ENCODE measurements at places on chromosomes 3 and 15.

GRCh38 chr3:182046166-182046764, 334.5 kb downstream of the SOX2 start:
- DNase-seq, result no peak

DNA sequence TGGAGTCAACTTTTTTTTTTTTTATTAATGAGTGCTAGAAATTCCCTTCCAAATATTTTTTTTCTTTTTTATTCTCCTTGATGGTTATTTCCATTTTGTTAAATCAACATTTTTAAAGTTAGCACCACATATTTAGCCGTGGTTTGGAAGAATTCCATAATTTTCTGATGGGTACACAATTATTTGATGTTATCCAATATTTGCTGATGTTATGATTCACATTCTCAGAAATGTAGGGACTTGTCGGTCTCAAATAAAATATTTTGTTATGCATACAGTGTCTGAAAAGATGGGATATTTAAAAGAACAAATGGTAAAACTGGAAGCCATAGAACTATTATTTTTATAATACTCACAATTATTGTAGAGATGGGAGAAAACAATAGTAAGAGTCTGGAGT, 911.5 kb upstream of the GBE1 start:
- no peak for DNase-seq

DNA sequence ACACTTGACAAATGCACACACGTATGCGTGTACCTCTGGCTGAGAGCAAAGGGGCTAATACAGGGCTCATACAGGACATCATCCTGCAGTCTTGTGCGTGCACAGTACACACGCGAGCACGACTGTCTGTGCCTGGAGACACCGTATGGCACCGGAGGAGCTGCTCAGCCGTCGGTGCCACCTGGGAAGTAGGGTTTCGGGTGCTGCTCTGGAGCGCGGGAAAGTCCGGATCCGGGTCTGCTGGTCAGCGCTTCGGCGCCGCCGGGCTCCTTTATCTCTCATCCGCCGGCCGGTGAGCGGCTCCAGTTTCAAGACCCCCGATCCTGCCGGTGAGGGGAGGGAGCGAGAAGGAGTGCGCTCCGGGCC, 9.3 kb downstream of the FOXL2 start:
- no peak for DNase-seq

DNA sequence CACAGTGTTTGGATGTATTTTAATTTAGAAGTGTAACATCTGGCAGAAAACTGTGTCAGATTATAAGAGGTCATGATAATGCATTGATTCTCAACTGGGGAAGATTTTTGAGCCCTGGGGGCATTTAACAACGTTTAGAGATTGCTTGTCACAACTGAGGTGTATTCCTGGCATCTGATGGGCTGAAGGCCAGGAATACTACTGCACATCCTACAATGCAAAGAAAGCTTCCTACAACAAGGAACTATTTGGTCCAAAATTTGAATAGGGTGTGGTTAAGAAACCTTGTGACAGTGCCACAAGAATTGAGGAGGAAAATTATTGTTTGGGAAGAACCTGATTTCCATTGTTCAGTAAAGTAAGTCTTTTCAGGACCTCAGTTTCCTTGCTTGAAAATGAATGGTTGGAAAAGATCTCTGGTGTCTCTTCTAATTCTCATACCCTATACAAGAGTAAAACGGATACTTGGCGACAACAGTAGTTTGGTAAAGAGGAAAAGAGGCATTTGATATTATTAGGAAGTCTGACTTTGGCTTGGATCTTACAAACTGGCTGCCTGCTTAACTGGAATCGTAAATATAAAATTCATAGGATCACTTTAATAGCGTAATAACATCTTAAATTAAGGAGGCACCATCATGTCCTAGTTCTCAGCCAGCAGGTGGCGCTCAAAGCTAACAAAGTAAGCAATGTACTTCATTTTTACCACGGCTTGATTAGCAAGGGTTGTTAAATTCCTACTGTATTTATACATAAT, 4.3 kb downstream of the DAZL start:
- peak; percentile 44 for DNase-seq

DNA sequence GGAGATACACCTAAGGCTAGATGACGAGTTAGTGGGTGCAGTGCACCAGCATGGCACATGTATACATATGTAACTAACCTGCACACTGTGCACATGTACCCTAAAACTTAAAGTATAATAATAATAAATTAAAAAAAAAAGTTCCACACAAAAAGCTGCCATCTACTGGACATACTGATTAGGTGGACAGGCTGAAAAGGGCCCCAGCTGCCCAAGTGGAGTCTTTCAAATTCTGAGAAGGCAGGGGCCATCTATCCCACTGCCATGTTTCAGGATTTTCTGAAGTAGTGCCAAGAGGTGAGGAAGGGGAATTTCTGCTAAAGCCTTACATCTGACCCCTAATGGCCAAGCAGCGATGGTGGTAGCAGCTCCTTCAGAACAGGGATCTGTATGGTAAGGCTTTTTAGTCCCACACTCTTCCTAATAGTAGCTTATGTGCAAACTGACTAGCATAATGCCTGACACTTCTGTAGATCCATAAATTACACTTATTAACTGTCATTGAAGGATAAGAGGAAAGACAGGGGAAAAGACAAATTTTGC, 7.7 kb downstream of the FSTL1 start:
- DNase-seq, result peak; percentile 15

DNA sequence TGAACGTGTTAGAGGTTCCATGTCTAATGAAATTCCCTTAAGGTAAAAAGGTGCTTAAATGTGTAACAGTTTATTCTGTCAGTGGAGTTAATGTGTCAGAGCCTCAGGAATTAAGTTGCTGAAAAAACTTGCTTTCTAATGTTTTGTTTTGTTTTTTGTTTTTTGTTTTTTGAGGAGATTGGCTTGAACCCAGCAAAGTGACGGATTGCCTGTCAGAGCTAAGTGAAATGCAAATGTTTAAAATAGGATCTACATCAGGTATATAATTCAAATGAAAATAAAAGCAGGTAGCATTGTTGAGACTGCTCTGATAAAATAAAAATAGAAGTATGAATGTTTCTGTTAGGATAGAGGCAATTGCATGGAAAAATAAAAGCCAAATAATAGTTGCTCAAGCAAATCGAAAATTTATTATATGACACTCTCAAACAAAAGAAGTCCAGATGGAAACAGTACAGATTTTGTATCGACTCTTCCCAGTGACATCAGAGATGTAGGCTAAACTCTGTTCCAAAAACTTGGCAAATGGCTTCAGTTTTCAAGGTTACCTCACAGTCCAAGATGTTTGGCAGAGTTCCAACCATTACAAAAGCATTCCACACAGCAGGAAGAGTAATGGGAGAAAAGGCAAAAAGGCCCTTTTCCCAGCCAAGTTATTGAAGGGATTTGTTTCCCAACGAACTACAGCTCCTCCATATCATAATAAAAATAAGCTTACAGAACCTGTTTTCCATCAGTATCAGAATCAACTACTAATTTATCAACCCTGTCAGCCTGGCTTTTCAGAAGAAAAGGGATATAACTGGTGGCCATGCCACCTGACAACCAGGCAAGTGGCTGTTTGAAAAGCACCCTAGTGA, 291.0 kb downstream of the TBL1XR1 start:
- DNase-seq, result peak; percentile 10

Measured in A549 (cell line).